A549 treated with GW870086 at 1 μM for 4 hours (cell line): ENCODE measurements at places on chromosomes 2 and 18. TPM values are rescaled to one million over a fixed set of nuclear protein-coding genes. Genes with fewer than 3 reads are reported as not detected.

Gene CDK15
- not detected in 5 replicates for total RNA-seq

Gene CREG2
- total RNA-seq, result 7.5 to 16.5 TPM (median 13.6 TPM) in 5 replicates

Gene PPP1CB
- total RNA-seq, result 93.0 to 140 TPM (median 132 TPM) in 5 replicates

Gene CXCR1
- not detected in 5 replicates for total RNA-seq

Gene MRPL19
- 69.4 to 82.1 TPM (median 70.8 TPM) in 5 replicates for total RNA-seq

Gene RAX
- total RNA-seq, result not detected in 5 replicates

Gene KRTCAP3
- 0.39 to 0.90 TPM (median 0.85 TPM) in 5 replicates for total RNA-seq

Gene TTC39C
- total RNA-seq, result 15.4 to 18.8 TPM (median 18.0 TPM) in 5 replicates

Gene CFAP65
- total RNA-seq, result 0.14 to 0.21 TPM (median 0.18 TPM) in 4 of 5 replicates, not detected in the other

Gene NLRC4
- 0.03 to 0.09 TPM (median 0.09 TPM) in 4 of 5 replicates, not detected in the other for total RNA-seq

Gene GPR75
- 1.4 to 1.7 TPM (median 1.5 TPM) in 5 replicates for total RNA-seq
